ENCODE measurements at places on chromosomes 11 and 22.
A peak's percentile ranks its signal among the peaks of the same experiment; 100 is the strongest.

GRCh38 chr11:28797536-28797935, 689.3 kb downstream of the METTL15 start:
- DNase-seq: no peak

GRCh38 chr11:134904103-134904790, 492.2 kb upstream of the B3GAT1 start:
- peak; percentile 16 for DNase-seq

GRCh38 chr11:83816572-83817187, 530.5 kb upstream of the CCDC90B start:
- DNase-seq: peak; percentile 45

- DNase-seq: peak; percentile 65
These were observed 480.5 kb upstream of the RAG2 start for GRCh38 chr11:37078521-37078920.

DNA sequence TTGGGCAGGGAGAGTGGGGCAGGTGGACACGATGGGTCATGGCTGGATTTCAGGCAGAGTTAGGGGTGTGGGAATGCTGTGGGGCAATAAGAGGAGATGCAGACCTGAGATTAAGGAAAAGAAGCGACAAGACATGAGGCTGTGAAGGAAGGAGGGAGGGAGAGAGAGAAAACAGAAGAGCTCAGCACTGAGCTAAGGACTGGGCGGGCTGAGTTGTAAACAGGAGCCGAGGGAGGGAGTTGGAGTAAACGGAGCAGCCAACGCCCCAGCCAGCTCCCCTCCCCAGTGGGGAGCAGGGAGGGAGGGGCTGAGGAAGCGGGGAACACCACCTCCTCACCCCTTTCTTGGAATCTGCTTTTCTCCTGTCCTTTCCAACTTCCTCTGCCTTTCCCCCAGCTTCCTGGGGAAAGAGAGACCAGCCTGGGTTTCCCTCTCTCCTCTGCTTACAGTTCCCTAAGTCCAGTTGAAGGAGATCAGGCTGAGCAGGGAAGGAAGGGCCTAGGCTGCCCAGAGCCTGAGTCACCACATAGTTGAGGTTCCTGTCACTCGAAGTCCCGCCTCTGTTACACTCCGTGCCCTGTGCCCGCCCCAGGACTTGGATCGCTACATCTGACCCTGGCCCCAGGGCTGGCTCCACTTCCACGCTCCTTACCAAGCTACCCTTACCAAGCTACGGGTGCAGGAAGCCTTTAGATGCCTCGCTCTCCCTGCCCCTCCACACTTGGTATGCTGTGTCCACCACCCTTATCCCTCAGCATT, 6.7 kb upstream of the AHNAK start:
- DNase-seq: peak; percentile 95

- DNase-seq: no peak
These were observed 12.3 kb downstream of the KIAA0930 start for GRCh38 chr22:45228401-45228754.

DNA sequence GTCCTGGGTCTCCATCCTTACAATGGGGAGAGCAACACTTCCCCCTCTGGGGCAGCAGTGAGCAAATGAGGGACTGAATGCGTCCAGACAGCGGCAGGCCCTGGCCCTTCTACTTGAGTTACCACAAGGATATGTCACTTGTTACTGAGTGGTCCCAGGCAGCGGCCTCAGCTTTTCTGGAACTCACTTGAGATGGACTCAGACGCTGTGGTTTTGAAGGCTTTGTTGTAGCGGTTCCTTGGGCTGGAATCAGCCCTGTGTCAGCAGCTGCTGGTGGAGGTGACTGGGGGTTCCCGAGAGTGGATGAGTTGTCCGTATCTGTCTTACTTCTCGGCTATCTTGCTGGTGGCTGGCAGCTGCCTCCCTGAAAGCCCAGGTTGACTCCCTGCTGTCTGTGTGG, 77.0 kb downstream of the MICAL2 start:
- no peak for DNase-seq

- peak; percentile 70 for DNase-seq
These were observed 4.4 kb upstream of the TPCN2 start for GRCh38 chr11:69044111-69045013.

GRCh38 chr22:27307545-27308247, 493.9 kb downstream of the MN1 start:
- peak; percentile 96 for DNase-seq

GRCh38 chr22:33539902-33540751, 380.1 kb downstream of the LARGE1 start:
- DNase-seq: peak; percentile 36

GRCh38 chr11:74751303-74751702, 2.7 kb downstream of the RNF169 start:
- no peak for DNase-seq

DNA sequence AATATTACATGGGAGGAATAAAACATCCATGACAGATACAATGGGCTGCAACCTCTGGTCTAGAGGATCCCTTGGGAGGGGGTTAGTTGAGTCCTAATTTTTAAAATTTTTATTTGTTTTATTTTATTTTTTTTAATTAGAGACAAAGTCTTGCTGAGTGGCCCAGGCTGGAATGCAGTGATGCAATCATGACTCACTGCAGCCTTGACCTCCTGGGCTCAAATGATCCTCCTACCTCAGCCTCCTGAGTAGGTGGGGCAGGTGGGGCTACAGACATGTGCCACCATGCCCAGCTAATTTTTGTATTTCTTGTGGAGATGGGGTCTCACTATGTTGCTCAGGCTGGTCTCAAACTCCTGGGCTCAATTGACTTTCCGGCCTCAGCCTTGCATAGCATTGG, 43.1 kb downstream of the FDX1 start:
- DNase-seq: no peak

Data from muscle of leg (tissue), 16 donors.